ENCODE measurements at places on chromosomes 16 and 17.

- DNase-seq: no peak
These were observed 70.9 kb upstream of the GSE1 start for GRCh38 chr16:85541980-85542900.

DNA sequence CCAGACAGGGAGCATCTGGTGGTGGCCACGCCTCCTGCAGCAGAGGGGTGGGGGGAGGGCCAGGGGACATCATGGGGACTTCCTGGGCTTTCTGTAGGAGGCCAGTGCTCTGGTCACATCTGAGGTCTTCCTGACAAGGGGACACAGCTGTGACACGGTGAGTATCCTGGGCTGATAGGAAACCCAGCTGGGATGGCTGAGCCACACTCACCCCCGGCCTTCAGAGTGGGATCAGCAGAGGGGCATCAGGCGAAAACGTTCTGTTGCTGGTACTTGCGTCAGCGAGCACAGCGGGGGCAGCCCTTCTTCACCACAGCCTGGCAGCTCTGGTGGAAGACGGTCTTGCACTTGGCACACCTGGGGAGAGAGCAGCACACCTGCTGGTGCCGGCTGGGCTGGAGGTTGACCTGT, 122.9 kb upstream of the SMURF2 start:
- no peak for DNase-seq

DNA sequence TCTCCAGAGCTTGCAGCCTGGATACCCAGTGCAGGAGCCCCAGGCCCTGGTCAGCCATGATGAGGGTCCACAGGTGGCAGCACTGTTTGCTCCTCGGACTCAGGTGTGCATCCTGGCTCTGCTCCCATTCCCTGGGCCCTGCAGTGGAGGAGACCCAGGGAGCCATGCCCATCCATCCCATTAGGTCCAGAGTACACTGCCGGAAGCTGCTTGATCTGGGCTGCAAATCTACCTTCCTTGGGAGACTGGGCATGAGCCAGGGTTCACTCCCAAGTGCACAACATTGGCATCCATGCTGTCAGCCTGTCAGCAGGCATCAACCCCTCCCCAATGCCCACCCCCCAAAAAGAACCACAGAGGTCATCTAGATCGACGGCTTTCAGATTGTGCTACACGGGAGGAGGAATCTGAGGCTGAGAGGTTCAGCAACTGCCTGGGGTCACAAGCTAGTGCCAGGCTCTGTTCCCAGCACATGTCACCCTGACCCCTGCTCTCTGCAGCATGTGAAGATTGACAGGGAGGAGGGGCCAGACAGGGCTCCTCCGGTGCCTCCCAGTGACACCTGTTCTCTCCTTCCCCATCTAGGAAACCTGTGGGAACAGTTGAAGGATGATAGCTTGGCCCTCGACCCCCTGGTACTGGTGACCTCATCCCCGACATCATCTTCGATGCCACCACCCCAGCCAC, 15.7 kb downstream of the UNC119 start:
- DNase-seq: no peak

DNA sequence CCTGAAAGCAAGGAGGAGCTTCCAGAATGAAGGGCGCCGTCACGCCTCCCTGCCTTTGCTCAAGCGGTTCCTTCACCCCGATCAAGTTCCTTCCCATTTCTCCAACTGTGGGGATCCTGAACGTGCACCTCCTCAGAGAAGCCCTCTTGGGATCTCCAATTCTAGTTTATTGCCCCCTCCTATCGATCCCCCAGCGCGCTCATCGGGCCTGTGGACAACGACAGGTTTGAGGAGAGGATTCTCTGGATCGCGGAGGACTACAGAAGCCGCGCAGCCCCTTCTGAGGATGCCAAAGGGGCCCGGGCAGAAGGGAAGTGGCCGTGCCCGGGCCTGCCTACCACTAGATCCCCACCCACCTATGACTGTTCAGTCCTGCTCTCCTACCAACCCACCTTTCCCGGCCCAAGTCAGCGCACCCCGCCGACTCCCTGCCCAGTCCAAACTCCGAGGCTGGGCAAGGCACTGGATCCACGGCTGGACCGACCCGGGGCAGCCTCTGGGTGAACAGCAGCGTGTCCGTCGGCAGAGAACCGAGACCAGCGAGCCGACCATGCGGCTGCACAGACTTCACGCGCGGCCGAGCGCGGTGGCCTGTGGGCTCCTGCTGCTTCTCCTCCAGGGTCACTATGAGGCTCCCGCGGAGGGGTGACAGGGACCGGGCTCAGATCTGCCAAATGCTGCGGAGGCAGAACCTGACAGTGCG, 12.8 kb upstream of the CES3 start:
- DNase-seq: no peak

All from activated naive CD8-positive, alpha-beta T cell treated with anti-CD3 and anti-CD28 coated beads, Interleukin-2, amount 50 U/mL, for 16 hours (primary cell).